Renal cortex interstitium (tissue), 15 donors: ENCODE measurements at places on chromosomes 12 and 14.

DNA sequence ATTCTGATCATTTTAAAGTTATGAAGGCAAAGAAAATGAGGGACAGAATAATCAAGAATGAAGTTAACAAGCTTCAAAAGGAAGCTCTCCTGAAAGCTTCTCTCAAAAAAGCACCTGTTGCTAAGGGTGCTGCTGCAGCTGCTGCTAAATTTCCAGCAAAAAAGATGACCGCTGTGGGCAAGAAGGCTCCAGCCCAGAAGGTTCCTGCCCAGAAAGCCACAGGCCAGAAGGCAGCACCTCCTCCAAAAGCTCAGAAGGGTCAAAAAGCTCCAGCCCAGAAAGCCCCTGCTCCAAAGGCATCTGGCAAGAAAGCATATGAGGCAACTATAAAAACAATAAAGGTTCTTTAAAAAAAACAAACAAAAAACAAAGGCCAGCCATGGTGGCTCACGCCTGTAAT lies 52.7 kb upstream of the NR2C1 start:
- DNase-seq: no peak

GRCh38 chr12:14362352-14362751 lies 3.1 kb upstream of the ATF7IP start:
- no peak for DNase-seq

DNA sequence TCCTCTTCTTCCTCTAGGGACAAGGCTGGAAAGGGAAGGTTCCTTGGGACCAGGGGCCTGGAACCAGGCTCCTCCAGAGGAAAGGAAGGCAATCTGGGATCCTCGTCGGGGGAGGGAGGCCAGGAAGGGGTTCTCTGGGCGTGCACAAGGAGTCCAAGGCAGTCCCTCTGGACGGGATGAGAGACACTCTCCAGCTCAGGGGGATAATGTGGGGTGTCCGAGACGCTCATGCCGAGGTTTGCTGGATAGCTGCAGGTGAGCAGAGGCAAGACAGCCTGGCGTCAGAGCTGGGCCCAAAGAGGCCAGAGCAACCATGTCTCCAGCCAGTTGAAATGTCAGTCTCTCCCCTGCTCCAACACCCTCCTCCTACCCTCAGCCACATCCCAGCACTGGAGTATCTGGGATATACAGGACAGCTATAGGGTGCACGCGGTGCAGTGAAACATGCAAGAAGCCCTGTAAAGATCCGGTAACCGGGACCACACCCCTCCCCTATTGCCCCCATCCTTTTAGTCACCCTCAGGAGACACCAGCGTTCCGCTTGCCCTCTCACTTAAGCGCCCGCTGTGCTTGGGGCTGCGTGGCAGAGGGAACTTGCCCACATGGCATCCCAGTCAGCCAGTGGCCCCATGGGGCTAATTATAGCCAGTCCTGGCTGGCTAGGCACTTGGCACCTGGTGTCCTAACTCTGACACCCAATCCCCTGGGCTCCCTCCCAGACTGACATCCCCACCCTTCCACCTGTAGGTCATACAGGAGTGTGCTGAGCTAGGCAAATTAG lies at the start of gene KLHL33:
Gene KLHL33 (minus strand): TSS at position 585 of the 781 bp plus-strand sequence. CDS start 355 bp downstream, at position 230.
- no peak for DNase-seq

- no peak for DNase-seq
Measured at GRCh38 chr14:96587823-96588385, 85.7 kb downstream of the PAPOLA start.

DNA sequence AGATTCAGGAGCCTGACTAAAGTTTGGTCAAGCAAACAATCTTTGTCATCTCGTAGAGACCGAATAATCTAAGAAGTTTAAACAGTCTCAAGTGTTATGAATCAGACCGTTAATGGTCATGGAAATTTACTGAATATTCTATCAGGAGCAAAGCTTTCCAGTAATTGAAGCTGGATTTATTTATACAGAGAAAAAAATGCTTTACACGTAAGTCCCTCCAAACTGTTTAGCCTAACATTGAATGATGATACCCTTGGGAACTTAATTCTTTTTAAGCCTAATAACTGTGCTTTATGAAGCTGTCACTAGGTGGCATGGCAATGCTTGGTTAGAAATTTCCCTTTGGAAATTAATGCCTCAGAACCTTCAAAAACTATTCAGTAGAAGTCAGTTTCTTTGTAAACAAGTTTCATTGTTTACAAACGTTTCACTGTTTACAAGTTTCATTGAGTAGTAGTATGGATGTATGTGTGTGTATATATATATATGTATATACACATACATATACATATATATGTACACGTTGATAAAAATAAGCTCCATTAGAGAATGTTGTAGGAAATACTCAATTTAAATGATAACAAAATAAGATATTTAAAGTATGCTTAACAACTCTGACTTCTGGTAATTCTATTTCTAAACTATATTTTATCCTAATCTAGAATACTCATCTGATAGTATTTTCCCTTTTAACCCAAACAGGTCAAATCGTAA lies 32.1 kb downstream of the DEPDC4 start:
- peak; percentile 37 for DNase-seq

GRCh38 chr14:96590190-96590864 lies 88.1 kb downstream of the PAPOLA start:
- no peak for DNase-seq

DNA sequence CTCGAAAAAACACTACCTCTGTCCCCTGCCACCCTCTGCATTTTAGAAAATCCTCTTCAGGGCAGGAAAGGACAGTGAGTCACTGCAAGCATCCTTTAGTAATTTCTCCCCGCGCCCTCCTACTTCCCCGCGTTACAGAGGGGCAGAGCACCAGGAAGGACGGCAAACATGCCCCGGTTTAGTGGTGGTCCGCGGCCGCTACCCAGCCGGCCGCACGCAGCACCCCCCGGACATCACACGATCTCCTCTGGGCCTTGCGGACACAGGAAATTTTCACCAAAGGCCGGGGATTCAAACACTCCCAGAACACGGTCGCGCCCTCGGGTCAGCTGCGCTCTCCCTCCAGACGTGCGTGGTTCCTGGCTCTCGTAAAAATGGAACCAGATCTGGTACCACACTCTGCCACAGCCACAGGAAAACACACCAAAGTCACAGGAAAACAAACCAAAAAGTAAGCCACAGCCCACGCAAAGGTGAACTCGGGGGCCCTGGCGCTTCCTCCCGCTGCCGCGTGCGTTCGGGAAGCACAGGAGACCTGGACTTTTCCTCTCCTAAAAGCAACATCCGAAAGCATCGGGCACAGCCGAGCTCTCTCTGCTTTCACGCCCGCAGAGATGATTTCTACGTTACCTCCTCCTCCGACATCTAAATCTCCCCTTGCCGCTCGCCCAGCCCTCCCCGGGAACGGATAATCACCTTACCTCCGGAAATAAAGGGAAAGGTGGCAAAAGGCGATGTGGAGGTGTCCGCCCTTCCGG lies 839 bp downstream of the SLC38A1 start:
- DNase-seq: peak; percentile 23

DNA sequence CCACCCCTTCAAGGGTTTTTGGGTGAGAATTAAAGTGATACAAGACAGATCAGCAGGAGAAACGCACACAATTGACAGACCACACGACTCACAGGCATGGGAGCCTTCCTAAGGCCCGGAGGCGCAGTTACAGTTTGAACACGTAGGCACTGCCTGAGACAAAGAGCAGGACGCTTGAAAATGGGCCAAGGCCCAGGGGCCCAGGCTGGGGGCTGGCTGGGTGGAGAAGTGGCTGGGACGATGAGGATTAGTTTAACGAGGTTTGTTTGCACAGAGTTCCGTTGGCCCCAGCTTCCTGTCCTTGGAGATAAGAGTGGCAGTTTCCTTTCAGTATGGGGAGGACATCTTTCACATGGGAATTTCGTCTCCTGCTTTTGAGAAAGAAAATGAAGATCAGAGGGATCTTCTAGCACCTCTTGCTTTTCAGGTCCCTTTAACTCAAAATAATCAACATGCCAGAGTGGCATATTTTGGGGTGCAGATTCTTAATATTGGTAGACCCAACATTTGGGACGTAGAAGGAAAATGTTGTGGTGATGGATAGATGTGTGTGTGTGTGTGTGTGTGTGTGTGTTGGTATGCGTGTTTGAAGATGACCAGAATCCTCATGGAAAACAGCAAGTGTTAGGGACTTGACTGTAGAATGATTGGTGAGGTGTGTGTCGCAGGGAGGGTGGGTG lies 44.6 kb downstream of the DLK1 start:
- no peak for DNase-seq

- no peak for DNase-seq
Measured at GRCh38 chr12:82954064-82954463, 267.4 kb downstream of the TMTC2 start.

DNA sequence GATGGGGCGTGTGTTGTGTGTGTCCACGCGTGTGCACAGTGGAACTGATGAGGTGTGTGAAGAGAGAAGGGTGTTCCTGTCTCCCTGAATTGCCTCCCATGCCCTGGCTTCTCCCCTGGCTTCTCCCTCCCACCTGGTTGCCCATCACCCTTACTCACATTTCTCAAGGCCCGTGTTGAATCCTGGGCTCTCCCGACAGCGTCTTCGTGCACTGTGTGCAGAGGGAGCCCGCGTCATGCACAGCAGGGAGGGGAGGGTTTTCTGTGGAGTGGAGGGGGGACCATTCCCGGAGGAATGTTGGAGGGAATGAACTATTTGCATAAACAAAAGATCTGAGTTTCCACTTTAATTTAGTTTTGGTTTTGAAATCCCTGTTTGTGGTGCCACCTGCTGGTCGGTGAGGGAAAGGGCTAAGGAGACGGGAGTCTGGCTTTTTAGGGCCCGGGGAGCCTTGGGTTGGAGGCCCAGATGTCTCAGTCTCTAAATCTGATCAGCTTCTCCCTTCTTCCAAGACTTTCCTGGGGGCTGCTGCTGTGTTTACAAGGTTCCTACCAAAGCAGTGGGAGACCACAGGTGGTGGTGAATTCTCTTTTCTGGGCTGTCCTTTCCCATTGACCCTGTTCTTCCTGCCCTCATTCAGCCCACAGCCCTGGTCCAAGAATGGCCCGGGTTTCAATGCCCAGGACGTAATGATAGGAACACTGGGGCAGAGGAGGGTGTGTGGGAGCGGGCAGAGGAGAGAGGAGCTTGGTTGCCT lies at the start of gene C1R:
Gene C1R (minus strand): TSS at position 217 of the 757 bp plus-strand sequence. CDS start 57 bp downstream, at position 160.
- peak; percentile 71 for DNase-seq

DNA sequence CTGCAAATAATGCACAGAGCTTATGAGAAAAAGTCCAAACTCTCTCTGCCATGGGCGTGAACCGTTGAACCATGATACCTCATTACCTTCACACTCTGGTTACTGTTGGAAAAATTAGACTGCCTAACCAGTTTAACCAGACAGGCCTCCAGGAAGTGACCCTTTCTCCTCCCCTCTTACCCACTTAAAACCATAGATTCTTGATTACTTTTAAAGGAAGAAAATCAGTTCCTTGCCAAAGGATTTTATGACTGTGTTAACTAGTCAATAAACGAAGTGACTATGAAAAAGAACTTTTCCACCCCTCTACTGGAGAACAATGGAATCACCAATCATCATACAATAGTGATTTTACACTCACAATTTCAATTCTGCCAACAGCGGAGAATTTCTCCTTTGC lies 254.0 kb upstream of the ATP2B1 start:
- no peak for DNase-seq

GRCh38 chr12:45912774-45913173 lies 77.6 kb downstream of the SCAF11 start:
- DNase-seq: no peak

GRCh38 chr12:46371718-46372543 lies 642 bp downstream of the SLC38A2 start:
- no peak for DNase-seq

- no peak for DNase-seq
Measured at GRCh38 chr14:22737052-22737451, 29.4 kb upstream of the OXA1L start.

- no peak for DNase-seq
Measured at GRCh38 chr12:108482717-108483212, 32.3 kb upstream of the FICD start.

GRCh38 chr12:121802843-121803698 lies 738 bp upstream of the SETD1B start:
- DNase-seq: no peak

DNA sequence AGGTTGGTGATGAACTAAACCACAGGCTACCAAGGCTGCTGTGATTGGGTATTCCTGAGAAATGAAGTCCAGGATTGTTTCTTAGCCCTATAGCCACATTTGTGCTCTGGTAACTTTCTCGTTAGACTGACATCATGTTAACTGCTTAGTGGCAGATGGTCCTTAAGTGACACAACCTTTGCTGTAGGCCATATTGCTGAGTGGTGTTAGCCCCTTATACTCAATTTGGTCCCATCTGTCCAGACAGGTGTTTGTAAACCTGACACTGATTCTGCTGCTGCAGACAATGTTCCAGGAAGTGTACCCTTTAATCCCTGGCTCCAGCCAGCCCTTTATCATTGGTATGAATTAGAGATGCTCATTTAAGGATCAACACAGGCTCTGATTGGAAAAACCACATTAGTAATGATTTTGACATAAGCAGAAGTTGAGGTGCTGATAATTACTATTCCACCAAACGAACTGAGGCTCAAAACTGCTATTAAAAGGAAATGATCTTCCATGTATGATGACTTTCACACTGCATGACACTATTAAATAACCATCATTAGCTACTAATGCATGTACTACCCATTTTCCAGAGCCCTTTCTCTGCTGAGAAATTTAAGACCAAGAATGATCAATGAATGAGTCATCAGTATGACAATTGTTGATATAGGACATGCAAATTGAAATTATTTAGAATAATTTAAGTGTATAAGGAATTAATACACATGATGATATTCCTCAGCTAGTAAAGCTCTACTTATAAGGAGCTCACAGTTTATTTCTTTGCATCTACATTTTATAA lies 3.6 kb upstream of the SSTR1 start:
- DNase-seq: no peak
